A549 treated with CORT108297 at 1 μM for 4 hours (cell line): ENCODE measurements at places on chromosomes 4 and X. TPM values are rescaled to one million over a fixed set of nuclear protein-coding genes. Genes with fewer than 3 reads are reported as not detected.

Gene ARHGAP36
- total RNA-seq: not detected in 5 replicates

Gene CT45A2
- 0.09 TPM in 1 of 5 replicates, not detected in the others for total RNA-seq

Gene LRP2BP
- total RNA-seq: 0.08 to 0.18 TPM (median 0.10 TPM) in 5 replicates

Gene ADH1B
- not detected in 5 replicates for total RNA-seq

Gene FAM114A1
- total RNA-seq: 21.9 to 46.3 TPM (median 33.2 TPM) in 5 replicates

Gene SORCS2
- 2.8 to 5.6 TPM (median 4.2 TPM) in 5 replicates for total RNA-seq

Gene FBXL5
- 28.4 to 36.9 TPM (median 29.9 TPM) in 5 replicates for total RNA-seq
